Activated CD4-positive, alpha-beta T cell treated with anti-CD3 and anti-CD28 coated beads, Interleukin-10, Interleukin-2, amounts not matched to agents 100 ng/mL and 50 ng/mL, durations not matched to agents 16 hours and 8 hours (primary cell): ENCODE measurements at places on chromosomes 3 and 15.

- DNase-seq: no peak
These were observed 32.4 kb upstream of the HHATL start for GRCh38 chr3:42735019-42735418.

GRCh38 chr3:143331350-143331749 is 211.8 kb downstream of the CHST2 start:
- no peak for DNase-seq

- no peak for DNase-seq
These were observed 317.5 kb upstream of the SLCO3A1 start for GRCh38 chr15:91535856-91536500.

DNA sequence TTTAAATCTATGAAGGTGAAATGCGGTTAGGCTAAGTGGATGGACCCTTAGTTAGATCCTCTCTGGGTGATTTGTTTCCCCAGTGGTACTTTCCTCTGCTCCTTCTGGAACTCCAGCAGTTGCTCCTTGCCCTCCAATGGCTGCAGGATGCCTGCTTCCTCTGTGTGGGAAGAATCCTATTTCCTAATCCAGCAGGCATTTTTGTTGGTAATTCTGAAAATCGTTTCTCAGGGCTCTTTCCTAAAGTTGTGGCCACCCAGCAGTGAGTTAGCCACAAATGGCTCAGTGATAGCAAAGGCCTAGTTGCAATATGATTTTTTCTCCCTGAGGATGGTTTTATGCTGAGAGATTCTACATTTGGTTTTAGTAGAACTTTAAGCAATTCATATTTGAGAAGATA is 332.3 kb upstream of the C2CD4B start:
- DNase-seq: no peak

GRCh38 chr3:5063724-5064123 is 58.4 kb upstream of the ARL8B start:
- DNase-seq: no peak

- DNase-seq: no peak
These were observed 236.8 kb upstream of the NR2E3 start for GRCh38 chr15:71573599-71573998.

DNA sequence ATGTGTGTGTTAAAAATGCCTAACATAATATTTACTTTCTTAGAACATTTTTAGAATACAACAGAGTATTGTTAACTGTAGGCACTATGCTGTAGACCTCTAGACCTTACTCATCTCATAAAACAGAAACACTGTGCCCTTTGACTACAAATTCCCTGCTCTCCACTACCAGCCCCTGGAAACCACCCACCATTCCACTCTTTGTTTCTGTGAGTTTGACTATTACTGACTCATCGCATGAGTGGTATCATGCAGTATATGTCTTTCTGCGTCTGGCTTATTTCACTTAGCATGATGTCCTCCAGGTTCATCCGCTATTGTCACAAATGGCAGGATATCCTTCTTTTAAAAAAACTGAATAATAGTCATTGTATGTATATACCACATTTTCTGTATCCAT is 216.7 kb upstream of the CFAP20DC start:
- DNase-seq: no peak

GRCh38 chr3:128498127-128498626 is 5.2 kb upstream of the GATA2 start:
- DNase-seq: no peak

DNA sequence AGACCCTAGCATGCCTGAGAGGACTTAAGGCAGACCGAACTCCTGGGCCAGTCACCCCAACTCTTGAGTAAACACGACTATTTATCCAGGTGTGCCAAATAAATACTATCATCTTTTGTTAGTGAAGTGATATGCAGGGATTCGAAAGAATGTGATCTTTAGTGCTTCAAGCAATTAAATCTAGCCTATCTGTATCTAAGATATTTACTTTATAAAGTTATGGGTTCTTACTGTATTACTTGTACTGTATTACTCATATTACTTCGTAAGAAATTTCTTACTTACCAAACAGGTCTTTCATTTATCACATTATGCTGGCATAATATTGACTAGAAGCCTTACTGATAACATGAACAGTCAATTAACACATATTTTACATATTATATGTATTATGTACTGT is 211.6 kb upstream of the NECTIN3 start:
- DNase-seq: no peak

GRCh38 chr3:165624761-165625160 is 212.5 kb downstream of the BCHE start:
- no peak for DNase-seq

DNA sequence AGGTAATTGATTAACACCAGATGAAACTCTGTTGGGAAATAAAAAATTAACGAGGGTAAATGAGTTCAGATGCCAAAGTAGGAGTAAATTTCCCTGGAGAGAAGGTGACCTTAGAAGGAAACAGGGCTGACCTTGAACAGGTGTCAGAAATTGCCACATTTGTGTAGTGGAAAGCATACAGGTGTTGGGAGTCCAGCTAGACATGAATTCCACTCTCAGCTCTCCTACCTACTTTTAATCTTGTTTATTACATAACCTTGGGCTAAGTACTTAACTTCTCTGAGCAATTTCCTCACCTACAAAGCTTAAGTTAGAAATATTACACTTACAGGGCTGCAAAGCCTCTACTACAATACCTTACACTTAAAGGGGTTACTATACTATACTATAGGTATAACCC is 96.0 kb downstream of the ISL2 start:
- no peak for DNase-seq

DNA sequence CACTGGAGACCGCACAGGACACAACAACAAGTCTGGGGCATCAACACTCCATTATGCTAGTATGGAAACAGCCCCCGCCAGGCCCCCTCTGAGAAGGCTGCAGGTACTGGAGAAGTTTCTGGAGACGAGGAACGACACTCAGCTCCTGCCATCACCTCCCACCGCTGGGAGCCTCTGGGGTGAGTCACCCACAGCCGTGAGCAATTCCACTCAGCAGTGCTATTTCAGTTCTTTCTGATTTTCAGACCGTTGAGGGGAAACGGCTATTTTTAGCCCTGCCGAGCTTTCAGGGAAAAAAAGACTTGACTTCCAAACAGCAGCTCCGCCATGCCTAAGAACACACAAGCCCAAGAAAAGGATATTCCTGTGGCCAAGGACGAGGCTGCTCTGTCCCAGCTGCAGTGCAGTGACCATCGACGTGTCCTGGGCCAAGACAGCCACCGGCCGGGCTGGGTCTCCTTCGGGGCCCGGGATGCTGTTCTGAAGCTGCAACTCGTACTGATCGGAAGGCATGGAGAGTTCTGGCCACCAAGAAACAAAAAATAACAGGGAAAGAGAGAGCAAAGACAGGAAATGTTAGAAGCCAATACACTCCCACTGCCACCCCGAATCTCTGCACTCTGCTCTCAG is 40.8 kb downstream of the NUP210 start:
- DNase-seq: no peak

- DNase-seq: no peak
These were observed 1.1 kb downstream of the SH2D7 start for GRCh38 chr15:78093242-78094020.

DNA sequence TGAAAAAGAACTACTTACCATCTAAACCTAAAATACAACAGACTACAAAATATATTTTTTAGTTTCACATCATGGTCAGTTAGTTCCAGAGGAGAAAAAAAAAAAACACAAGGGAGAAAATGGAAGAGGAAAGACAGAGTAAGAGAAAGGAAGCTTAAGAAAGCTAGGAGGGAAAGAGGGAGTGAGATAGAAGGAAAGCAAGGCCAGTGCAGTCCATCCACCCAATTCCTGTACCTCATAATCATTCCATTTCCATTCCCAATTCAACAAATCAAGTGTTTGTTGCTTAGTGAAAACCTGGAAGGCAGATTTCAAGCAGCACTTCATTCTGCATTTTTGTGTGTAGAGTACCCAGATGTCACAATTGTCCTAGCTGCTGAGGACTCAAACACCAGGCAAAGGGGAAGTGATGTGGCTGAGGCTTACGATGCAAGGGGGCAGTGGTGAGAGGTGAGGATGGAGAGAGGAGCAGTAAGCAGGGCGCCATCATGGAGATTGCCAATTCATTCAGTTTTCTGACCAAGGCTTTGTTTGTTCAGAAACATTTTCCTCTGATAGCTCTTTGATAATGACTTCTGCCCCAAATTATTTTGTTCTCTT is 83.6 kb upstream of the GSK3B start:
- DNase-seq: no peak

- DNase-seq: no peak
These were observed 12.2 kb downstream of the DUOX2 start for GRCh38 chr15:45101749-45102148.
